KG1 (cell line): ENCODE measurements at places on chromosomes 1 and 21.

DNA sequence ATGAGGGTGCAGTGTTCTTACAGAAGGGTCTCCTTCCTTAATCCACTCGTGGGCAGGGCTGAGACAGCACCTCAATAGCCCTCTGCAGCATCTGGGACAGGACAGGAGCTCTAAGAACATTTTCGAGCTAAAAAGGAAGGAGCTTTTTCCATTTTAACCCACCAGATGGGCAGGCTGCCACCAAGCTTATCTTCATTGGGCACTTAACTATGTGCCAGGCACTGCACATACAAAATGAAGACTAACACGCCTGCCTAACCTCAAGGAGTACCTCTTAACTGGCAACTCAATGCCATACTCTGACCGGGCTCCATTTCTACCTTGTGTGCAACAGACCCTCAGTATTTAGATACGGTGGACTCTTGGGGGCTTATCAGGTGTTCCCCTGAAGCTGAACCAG lies 48.2 kb downstream of the SSBP3 start:
- DNase-seq: no peak

DNA sequence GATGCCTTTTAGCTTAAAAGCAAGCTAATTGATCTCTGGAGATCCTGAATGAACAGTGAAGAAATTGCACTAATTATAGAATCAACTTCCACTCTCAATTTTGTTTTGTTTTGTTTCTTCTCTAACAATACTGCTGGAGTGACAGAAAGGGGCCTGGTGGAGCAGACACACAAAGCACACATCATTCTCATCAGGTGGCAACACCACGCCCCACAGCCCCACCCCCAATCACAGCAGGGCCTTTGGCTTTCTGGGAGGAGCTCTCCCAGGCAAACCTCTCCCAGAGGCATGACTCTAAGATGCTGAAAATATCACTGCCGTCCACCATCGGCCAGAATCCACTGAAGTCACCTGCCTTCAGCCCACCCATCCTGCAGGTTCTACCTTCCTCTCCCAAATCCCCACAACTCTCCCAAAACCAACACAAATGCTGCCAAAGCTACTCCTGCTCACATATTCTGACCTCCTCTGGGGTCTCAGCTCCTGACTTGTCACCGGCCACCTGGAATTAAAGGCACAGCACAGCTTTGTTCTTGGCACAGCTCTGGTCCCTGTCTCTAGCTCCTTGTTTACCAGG lies 120.7 kb downstream of the GRIK3 start:
- no peak for DNase-seq

GRCh38 chr1:215660259-215660658 lies 93.2 kb downstream of the KCTD3 start:
- DNase-seq: no peak

DNA sequence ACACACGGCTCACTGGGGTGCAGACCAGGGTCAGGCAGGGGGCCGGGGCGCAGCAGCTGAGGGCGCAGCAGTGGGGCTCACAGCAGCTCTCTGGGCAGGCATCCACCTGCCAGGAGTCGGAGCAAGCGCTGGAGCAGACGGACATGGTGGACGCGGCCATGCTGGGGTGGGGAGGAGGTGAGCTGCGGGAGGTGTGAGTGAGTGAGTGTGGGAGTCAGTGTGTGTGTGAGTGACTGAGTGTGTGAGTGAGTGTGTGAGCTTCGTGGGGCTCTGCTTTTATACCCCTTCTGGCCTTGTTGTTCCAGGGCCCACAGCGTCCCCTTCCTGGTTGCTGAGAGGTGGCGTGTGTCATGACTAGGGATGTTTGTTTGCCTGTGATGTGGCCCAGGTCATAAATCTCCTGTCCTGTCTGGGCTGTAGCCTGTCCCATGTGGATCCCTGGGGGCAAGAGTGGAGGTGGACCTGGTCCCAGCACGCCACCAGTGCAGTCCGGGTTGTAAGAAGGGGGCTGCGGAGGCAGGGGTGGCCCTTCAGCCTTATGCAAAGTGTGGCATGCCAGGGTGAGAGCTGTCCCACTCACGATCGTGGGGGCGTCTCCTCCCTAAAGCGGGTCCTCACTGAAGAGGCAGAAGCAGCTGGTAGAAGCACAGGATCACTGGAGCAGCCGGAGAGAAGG lies at the start of gene KRTAP10-1:
KRTAP10-1 (minus strand) TSS at position 205 of the 676 bp plus-strand sequence; CDS start at position 160, 45 bp downstream.
- DNase-seq: no peak

DNA sequence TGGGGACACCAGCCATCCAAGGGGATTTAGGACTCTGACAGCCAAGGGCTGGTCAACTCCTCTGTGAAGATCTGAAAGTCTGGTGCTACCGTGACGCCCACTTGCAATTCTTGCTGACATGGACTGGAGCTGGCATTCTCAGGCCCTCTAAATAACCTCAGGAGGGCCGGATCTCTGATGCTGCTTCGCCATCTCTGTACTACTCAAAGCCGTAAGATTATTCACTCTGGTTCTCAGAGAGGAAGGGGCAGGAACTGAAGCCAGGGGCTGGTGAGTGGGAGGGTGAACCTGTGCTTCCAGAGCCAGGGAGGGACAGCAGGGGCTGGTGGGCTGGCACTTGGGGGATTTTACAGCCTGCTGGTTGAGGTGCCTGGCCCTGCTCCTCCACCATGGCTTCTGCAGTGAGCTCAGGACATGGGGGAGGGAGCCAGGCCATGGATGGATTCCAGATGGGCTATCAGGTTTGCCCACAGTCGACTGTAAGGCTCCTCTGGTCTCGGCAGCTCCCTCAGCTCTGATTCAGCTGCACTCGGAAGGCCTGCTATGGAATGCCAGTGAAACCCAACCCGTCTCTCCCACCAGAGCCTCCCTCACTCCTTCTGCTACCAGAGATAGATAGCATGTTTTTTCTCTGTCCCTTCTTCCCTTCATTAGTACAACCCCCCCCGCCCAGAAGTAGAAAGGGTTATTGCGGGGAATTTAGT lies 84.5 kb downstream of the PLXNA2 start:
- no peak for DNase-seq

DNA sequence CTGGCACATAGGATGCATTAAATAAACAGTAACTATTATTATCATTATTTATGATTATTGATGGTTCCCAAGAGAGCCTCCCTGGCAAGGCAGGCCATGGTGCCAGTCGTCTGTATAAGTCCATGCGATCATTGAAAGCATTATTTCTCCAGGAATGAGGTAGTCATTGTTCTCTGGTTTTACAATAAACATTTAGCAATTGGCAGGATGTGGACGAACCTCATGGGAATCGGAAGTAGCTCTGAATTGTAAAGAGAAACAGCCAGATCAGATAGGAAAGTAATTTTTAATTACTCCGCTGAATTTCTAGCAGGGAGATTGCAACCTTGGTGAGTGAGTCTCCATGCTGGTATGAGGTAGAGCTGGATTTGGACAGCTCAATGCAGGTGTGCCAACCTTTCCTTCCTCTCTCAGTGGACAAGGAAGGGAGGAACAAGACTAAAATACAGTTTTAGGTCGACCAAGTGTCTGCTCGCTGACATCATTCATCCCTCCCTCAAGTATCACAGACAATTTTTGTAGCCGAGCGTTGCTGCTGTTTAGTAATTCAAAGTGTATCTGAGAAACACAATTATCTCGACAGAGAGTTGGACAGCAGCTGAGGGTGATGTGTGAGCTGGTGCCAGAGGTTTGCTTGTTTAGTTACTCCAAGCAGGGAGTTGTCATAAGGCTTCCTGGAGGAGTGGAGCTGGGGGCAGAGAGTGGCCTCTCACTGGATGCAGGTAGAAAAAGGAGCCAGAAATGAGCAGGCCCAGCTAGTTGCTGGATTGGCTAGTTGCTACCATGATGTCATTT lies 250.8 kb downstream of the KCNJ6 start:
- no peak for DNase-seq

- no peak for DNase-seq
Measured at GRCh38 chr1:158976219-158976618, 33.5 kb upstream of the IFI16 start.

GRCh38 chr1:219817914-219818313 lies 110.4 kb downstream of the SLC30A10 start:
- DNase-seq: no peak

GRCh38 chr1:211591980-211592493 lies 13.1 kb upstream of the SLC30A1 start:
- DNase-seq: no peak

- no peak for DNase-seq
Measured at GRCh38 chr1:167728818-167729410, 7.1 kb downstream of the MPZL1 start.
